ENCODE measurements at places on chromosomes 1 and 21.
A peak's percentile ranks its signal among the peaks of the same experiment; 100 is the strongest.

DNA sequence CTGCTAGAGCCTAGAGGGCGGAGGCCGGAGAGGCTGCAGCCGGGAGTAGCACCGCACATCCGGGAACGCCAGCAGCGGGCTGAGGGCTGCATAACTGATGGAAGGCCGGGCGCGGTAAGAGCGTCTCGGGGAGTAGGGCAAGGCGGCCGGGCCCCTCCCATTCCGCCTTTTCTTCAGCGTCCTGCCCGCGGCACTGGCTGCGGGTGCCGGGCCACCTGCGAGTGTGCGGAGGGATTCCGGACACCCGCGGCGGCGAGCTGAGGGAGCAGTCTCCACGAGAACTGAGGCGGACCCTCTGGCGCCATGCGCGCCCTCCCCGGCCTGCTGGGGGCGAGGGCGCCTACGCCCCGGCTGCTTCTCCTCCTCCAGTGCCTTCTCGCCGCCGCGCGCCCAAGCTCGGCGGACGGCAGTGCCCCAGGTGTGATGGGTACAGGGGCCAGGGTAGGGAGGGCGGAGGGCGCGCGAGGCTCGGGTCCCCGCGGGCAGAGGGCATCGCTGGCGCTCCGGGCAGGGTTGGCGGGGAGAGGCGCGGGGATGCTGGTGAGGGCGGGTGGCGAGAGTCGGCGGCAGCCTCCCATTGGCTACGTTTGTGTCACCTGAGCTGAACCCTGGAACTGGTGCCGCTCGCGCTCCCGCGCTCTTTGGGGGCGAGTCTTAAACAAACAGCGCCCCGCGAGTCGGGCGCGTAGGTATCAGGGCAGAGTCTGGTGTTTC lies 334.4 kb downstream of the SRGAP2C start:
- H3K36me3 ChIP-seq, result no peaks in the 10 kb centered on the region
- no peak for DNase-seq
- no peak overlapping the region for H3K27ac ChIP-seq
- peak overlapping the region; percentile 75 for H3K4me3 ChIP-seq
- peaks cover 8% of the 10 kb centered on the region for H3K4me1 ChIP-seq

DNA sequence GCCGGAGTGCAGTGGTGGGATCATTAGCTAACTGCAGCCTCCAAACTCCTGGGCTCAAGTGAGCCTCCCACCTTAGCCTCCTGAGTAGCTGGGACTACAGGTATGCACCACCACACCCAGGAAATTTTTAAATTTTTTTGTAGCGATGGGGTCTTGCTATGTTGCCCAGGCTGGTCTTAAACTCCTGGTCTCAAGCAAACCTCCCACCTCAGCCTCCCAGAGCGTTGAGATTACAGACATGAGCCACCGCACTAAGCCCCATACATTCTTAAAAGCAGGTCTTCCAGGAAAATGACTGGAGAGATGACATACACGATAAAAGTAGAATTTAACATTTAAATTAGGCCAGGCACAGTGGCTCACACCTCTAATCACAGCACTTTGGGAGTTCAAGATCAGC lies 13.4 kb downstream of the MTFR1L start:
- no peaks in the 10 kb centered on the region for H3K27me3 ChIP-seq
- no peak for DNase-seq
- H3K27ac ChIP-seq, result no peak overlapping the region
- peaks cover 52% of the 10 kb centered on the region for H3K36me3 ChIP-seq
- H3K4me3 ChIP-seq, result no peak overlapping the region

DNA sequence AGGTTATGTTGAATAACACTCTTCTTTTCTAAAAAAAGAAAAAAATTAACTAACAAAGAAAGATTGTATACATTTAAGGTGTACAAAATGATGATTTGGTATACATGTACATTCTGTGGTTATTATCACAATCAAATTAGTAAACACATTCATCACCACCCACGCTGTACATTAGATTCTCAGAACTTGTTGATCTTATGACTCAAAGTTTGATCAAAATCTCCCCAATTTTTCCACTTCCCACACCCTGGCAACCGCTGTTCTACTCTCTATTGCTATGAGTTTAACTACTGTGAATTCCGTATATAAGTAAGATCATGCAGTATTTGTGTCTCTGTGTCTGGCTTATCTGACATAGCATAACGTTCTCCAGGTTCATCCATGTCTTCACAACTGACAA lies 469.5 kb upstream of the CHRM3 start:
- no peaks in the 10 kb centered on the region for H3K4me1 ChIP-seq
- no peak for DNase-seq
- no peaks in the 10 kb centered on the region for H3K36me3 ChIP-seq
- no peak overlapping the region for H3K4me3 ChIP-seq
- H3K27me3 ChIP-seq, result no peaks in the 10 kb centered on the region
- H3K27ac ChIP-seq, result no peak overlapping the region

DNA sequence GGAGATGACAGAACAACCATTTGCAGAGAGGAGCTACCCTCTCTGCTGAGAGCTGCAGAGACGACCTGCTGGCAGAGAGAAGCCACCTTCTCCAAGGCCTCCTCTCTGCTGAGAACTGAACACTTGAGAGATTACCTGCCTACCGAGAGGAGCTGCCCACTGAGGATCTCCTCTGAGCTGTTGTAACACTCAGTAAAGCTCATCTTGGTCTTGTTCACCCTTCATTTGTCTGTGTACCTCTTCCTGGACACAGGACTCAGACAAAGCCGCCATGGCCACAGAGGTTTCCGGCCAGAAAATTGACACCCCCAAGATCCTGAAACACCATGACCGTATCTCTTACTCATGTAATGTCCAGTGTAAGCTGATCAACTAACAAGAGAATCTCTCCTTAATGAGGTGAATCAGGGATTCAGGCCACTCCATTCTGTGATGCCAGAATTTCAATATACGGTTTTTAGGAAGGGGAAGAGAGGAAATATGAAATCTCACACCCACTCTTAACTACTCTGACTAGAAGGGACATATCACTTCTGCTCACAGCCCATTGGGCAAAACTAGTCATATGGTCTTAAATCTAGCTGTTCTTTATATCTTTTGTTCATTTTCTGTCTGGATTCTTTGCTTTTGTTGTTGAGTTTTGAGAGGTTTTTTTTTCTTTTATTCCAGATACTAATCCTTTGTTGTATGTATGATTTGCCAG lies 83.8 kb downstream of the RHOU start:
- H3K36me3 ChIP-seq, result no peaks in the 10 kb centered on the region
- no peak overlapping the region for H3K27ac ChIP-seq
- DNase-seq, result no peak
- no peaks in the 10 kb centered on the region for H3K27me3 ChIP-seq
- peaks cover 5% of the 10 kb centered on the region for H3K4me1 ChIP-seq

- no peaks in the 10 kb centered on the region for H3K27me3 ChIP-seq
- DNase-seq, result peak; percentile 22
- H3K27ac ChIP-seq, result no peak overlapping the region
- no peaks in the 10 kb centered on the region for H3K4me1 ChIP-seq
These were observed 9.0 kb downstream of the CREG1 start for GRCh38 chr1:167544447-167545093.

- no peak for DNase-seq
- no peaks in the 10 kb centered on the region for H3K4me1 ChIP-seq
- H3K4me3 ChIP-seq, result no peak overlapping the region
- no peak overlapping the region for H3K27ac ChIP-seq
These were observed 47.9 kb upstream of the PLXNA2 start for GRCh38 chr1:208291923-208292711.

GRCh38 chr1:154466921-154467417 lies 35.0 kb upstream of the TDRD10 start:
- H3K27ac ChIP-seq, result no peak overlapping the region
- H3K4me3 ChIP-seq, result no peak overlapping the region
- H3K36me3 ChIP-seq, result no peaks in the 10 kb centered on the region
- no peaks in the 10 kb centered on the region for H3K27me3 ChIP-seq
- H3K4me1 ChIP-seq, result no peaks in the 10 kb centered on the region

- H3K27ac ChIP-seq, result no peak overlapping the region
- H3K4me1 ChIP-seq, result no peaks in the 10 kb centered on the region
- no peaks in the 10 kb centered on the region for H3K27me3 ChIP-seq
These were observed 96.9 kb downstream of the KCNH1 start for GRCh38 chr1:211037095-211037494.

DNA sequence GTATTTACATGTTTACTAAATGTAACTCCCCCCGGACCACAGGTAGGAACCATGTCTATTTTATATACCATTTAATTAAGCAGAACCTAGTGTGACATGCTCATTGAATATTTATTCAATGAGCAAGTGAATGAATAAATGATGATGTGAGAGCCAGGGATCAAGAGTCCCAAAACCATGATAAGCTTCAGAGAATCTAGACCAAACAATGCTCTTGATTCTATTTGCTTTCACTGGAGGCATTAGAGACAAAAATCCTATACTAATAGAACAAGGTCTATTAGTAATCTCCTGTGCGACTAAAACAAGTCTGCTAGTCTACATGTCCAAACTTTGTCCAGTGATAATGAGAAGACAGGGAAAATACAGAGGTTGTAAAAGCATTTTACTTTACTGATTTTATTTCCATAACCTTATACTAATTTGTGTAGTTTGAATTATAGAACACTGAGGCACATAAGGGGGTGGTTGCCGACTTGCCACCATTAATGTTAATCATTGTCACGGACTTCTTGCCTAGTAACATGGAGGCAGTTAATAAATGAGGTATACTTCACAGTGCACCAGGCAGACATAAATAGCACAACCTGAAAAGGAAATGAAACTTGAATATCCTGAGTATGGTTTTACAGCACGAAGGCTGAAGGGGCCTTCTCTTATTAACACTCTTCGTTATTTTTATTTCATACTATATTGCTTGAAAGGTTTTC lies 69.8 kb downstream of the TBX15 start:
- H3K36me3 ChIP-seq, result no peaks in the 10 kb centered on the region
- DNase-seq, result no peak
- H3K4me1 ChIP-seq, result no peaks in the 10 kb centered on the region
- H3K27me3 ChIP-seq, result no peaks in the 10 kb centered on the region
- H3K4me3 ChIP-seq, result no peak overlapping the region

GRCh38 chr1:51990478-51990965 lies at the start of gene RAB3B:
Gene RAB3B (minus strand): TSS chr1:51990700. CDS start chr1:51977117, 13,583 bp downstream.
- H3K4me3 ChIP-seq, result peak within 1 kb of the TSS; percentile 77
- no peaks in the 10 kb centered on the region for H3K27me3 ChIP-seq
- peak; percentile 88 for DNase-seq
- peaks cover 4% of the 10 kb centered on the region for H3K4me1 ChIP-seq

- H3K27me3 ChIP-seq, result no peaks in the 10 kb centered on the region
- DNase-seq, result no peak
- peaks cover 5% of the 10 kb centered on the region for H3K4me1 ChIP-seq
- no peak overlapping the region for H3K4me3 ChIP-seq
These were observed 22.5 kb downstream of the NTMT2 start for GRCh38 chr1:170168265-170168664.

DNA sequence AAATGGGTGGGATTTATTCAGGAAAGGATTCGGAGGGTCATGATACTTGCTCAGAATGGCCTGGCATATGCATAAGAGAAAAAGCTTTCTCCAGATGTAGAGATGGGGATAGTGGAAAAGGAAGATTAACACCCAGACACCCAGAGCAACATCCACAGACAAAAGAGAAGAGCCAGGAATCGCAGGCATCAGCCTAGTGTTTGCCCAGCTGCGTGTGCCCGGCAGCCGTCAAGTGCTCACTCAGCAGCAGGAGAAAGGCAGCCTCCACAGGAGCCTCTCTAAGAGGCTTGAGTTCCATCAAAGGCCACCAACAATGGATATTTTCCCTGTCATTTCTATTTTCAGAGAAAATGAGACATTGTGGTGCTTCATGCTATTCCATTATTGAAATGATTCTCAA lies 54.7 kb downstream of the NTPCR start:
- H3K27me3 ChIP-seq, result no peaks in the 10 kb centered on the region
- no peak overlapping the region for H3K27ac ChIP-seq
- H3K36me3 ChIP-seq, result no peaks in the 10 kb centered on the region
- no peak overlapping the region for H3K4me3 ChIP-seq

- no peak for DNase-seq
- no peaks in the 10 kb centered on the region for H3K27me3 ChIP-seq
- H3K4me1 ChIP-seq, result no peaks in the 10 kb centered on the region
- H3K4me3 ChIP-seq, result no peak overlapping the region
- no peak overlapping the region for H3K27ac ChIP-seq
These were observed 148.9 kb upstream of the IGSF21 start for GRCh38 chr1:17958704-17959103.

- no peaks in the 10 kb centered on the region for H3K4me1 ChIP-seq
- H3K4me3 ChIP-seq, result no peak overlapping the region
- H3K27me3 ChIP-seq, result no peaks in the 10 kb centered on the region
- DNase-seq, result peak; percentile 80
- H3K27ac ChIP-seq, result no peak overlapping the region
- H3K36me3 ChIP-seq, result no peaks in the 10 kb centered on the region
These were observed 302.7 kb downstream of the DUSP10 start for GRCh38 chr1:221439008-221439746.

- DNase-seq, result no peak
- no peak overlapping the region for H3K27ac ChIP-seq
- H3K4me1 ChIP-seq, result peaks cover 9% of the 10 kb centered on the region
- no peak overlapping the region for H3K4me3 ChIP-seq
- H3K27me3 ChIP-seq, result no peaks in the 10 kb centered on the region
These were observed 17.8 kb downstream of the ARHGEF16 start for GRCh38 chr1:3472088-3472850.

DNA sequence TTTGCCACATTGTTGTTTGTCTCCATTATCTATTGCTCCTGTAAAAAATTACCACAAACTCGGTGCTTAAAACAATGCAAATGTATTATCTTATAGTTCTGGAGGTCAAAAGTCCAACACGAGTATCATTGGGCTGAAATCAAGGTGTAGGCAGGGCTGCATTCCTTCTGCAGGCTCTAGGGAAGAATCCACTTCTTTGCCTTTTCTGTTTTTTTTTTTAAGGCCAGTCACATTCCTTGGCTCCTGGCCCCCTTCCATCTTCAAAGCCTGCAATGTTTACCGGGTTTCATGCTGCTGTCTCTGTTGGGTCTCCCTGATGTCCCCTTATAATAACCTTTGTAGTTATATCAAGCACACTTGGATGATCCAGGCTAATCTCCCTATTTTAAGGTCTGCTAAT lies 212.7 kb downstream of the PTBP2 start:
- no peaks in the 10 kb centered on the region for H3K36me3 ChIP-seq
- no peaks in the 10 kb centered on the region for H3K27me3 ChIP-seq
- no peak overlapping the region for H3K4me3 ChIP-seq
- H3K27ac ChIP-seq, result no peak overlapping the region
- no peaks in the 10 kb centered on the region for H3K4me1 ChIP-seq
- no peak for DNase-seq

- H3K36me3 ChIP-seq, result no peaks in the 10 kb centered on the region
- H3K27me3 ChIP-seq, result no peaks in the 10 kb centered on the region
- H3K4me1 ChIP-seq, result no peaks in the 10 kb centered on the region
- no peak for DNase-seq
- H3K27ac ChIP-seq, result no peak overlapping the region
- H3K4me3 ChIP-seq, result no peak overlapping the region
These were observed 150.9 kb downstream of the CNIH3 start for GRCh38 chr1:224767031-224767430.

DNA sequence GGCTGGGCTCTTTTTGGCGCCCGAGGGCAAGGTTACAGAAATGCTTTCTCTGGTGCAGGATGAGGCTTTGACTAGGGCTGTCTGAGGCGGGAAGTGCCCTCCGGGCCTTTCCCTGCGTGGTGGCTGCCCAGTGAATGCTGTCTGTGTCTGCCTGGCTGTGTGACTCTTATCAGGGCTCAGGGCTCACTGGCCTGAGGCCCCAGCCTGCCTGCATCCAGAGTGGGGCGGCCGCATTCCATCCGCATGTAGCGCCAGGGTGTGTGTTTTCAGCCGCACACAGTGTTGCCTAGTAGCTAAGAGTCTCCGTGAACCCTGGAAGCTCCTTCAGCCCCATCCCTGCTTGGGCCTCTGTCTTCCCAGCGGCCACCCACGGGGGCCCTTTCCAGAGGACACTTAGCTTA lies 59.1 kb downstream of the FAAP20 start:
- H3K4me3 ChIP-seq, result no peak overlapping the region
- H3K27ac ChIP-seq, result peak overlapping the region; percentile 98

GRCh38 chr21:34970167-34970500 lies 79.0 kb downstream of the RUNX1 start:
- no peaks in the 10 kb centered on the region for H3K36me3 ChIP-seq
- no peak overlapping the region for H3K4me3 ChIP-seq
- H3K27me3 ChIP-seq, result no peaks in the 10 kb centered on the region
- DNase-seq, result no peak
- H3K27ac ChIP-seq, result no peak overlapping the region

Data from trophoblast cell (in vitro differentiated cells and primary cell).